Renal cortex interstitium (tissue), 15 donors: ENCODE measurements at places on chromosomes 3 and 15.

DNA sequence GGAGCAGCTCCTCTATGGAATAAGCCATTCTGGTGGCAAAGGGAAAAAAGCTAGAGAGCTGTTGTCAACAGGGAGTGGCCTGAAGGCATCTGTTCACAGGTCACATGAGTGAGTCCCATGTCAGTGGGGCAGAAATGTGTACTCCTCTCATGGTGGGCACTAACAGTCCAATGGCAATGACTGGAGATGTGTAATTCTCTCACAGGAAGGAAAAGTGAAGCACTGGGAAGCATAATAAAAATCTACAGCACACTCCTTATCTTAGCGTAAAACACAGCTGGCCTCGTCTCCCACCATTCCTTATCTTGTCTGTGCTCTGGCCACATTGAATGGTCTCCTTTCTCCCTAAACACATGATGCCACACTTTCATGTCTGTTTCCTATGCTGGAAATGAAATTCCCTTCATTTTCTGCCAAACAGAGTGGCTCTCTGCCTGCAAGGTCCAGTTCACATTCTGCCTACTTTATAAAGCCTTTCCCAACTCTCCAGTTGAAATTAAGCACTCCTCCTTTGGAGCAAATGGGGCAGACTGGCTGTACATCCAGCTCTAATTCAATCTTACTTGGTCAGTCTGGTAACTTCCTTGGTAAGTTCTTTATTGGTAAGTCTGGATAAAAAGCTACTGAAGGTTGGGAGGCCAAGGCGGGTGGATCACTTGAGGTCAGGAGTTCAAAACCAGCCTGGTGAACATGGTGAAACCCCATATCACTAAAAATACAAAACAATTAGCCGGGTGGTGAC is 139.8 kb downstream of the RPL22L1 start:
- no peak for DNase-seq

DNA sequence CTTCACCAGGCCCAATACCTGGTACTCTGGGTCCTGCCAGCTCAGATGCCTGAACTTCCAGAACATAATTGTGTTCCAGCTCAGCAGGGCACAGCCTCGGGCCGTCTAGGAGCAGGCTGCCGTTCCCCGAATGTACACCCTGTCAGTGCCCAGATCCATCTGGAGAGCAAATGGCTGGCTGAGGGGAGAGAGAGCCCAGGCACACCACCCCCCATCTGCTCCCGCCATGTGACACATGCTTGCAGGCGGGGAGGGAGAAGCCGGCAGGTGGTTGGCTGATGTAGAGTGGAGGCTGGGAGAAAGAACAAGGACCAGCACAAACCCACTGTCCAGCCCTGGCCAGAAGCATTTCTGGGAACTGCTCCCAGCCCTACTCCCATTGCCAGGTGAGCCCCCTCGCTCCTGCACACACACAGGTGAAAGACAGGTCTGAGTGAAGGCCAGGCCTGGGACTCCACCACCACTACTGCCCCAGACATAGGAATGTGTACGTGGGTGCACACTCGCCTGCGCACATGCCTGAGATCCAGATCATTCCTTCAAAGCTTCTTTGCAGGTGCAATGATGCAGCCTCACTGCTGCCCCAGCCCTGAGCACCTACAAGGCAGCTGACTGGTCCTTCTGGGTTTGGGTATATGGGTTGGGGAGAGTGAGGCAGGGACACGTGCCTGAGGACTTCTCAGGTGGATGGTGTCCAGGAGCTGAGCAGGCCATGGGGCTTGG is 53.5 kb downstream of the SEMA5B start:
- DNase-seq = no peak

GRCh38 chr3:131236421-131236820 is 145.2 kb upstream of the NUDT16 start:
- no peak for DNase-seq

GRCh38 chr15:37733628-37734027 is 200.8 kb upstream of the TMCO5A start:
- no peak for DNase-seq

DNA sequence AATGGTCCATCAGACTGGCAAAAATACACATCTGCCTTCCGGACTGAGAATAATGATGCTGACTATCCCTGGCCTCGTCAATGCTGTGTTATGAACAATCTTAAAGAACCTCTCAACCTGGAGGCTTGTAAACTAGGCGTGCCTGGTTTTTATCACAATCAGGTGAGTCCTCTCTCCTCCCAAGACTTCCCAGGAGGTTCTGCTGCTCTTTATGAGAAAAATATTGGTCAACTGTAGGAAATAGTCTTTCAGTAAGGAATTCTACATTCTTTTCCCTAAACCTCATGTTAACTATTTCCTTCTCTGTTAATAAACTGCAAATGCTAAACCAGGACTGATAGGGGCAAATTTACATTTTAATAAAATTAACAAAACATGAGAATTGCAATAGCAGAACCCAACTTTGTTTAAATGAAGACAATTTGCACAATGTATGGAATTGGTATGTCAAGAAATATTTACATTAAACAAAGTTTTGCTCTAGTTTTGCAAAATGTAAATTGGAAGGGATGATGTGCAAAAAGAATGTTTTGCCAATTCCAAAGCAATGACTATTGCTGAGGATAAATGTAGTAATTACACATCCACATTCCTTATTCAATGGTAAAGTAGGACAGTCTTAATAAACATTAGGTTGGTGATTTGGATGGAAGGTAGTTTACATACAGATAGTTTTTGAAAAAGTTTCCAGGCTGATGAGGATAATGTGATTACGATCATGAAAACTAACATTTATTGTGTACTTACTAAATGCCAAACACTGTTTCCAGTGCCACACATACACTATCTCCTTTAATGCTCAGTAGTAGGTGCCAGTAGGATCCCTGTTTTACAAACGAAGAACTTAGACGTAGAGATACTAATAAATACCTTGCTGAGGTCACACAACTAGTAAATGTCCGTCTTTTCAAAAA is 21.1 kb downstream of the UPK1B start:
- DNase-seq = no peak

DNA sequence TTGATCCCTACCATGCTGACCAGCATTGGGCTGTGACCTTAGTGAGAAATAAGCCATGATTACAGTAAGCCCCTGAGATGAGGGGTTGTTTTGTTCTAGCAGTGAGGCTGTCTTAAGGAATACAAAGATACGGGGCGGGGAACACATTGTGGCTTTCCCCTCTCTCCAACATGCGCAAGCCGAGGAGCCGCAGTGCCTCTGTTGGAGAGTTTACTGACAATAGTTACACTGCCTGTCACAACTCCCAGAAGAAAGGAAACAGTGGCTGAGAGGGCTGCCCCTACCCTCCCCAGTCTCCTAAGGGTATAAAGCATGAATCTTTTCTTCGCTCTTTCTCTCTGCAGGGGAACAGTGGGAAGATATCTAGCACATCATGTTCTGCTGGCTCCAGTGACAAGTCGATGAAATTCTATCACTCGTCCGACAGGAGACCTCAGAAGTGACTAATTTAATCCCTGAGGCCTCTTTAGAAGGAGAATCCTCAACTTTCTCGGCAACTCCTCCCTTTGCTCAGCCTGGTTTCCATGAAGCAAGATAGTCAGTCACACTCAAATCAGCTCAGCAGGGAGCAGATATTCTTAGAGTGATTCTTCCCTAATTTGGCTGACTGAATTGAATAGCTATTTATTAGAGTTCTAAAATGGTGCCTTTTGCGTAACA is 409.0 kb upstream of the PROK2 start:
- DNase-seq = no peak

DNA sequence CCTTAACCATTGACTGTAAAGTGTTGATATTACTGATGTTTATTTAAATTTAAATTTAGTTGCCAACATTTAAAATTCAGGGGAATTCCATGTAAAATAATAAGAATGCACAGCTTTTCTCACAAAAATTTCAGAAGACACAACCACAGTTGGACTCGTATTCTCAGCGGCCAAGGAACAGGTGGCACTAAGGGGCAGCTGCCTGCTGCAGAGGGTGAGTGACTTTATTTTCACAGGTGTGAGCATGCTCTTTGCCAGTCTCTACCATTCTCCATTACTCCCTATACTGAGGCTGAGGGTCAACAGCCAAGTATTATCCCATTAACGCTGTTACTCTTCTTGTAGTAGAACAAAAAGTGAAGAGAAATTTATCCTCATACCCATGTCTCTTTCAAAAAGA is 92.1 kb upstream of the GADL1 start:
- DNase-seq = no peak

DNA sequence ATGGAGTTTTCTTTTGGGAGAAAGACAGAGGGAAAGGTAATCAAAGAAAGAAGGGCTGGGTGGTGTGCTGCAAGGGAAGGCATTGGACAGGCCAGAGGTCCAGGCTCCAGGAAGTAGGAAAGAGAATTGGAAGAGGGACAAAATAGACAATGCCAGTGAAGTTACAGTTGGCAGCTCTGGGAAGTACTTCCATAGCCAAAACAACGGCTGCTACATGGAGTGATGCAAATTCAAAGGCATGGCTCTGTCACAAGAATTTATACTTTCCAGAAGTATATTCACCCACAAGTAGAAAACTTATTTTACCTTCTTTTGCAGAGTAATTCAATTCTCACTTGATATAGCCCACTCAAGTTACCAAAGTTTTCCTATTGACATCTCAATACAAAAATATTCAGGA is 191.5 kb downstream of the TNIK start:
- no peak for DNase-seq

- DNase-seq = no peak
Observed at GRCh38 chr3:66922058-66922457, 76.0 kb upstream of the KBTBD8 start.

GRCh38 chr15:78242128-78242527 is 7.8 kb upstream of the ACSBG1 start:
- DNase-seq = no peak

DNA sequence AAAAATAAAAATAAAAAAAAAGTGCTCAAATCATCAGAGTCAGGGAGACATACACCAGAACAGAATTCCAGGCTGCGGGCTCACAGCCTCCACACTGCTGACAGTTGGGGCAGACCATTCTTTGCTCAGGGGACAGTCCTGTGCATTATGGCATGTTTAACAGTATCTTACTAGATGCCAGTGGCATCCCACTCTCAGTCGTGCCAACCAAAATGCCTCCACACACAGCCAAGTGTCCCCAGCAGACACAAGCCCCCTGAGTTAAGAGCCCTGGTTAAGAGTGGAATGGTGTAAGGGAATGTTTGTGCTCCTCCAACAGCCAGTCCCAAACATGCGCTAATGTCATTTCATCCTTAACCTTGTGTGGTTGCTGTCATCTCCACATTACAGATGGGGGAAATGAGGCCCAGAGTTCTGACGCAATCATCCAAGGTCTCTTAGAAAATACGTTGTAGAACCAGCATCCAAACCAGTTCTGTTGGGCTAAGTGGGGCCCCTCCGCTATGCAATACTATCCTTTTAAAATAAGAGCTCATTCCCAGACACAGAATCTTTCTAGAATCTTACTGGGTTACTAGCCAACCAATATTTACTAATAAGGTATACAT is 26.0 kb downstream of the CFAP92 start:
- no peak for DNase-seq

DNA sequence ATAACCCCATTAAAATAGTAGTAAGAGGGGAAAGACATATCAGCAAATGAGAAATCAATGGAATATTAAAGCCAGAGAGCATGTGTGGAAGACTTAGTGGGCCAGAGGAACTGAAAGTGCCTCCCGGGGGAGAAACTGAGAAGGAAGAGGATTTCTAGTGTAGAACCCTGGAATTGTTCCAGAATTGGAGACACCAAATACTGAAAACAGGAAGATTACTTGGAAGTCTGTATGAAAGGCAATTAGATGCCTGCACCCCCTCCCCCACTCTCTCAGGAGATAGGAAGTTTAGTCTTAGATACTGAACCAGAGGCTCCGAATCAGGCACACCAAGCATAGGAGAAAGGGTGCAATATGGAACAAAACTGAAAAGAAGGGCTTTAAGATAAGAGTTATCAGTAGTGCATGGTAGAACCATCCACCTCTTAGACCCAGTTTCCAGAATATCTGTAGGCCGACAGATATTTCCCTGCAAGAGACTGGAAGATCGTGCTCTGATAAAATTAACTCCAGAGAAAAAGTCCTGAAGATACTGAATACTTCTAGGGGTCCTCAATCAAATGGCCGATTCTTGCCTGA is 32.4 kb downstream of the KLHL18 start:
- DNase-seq = no peak

DNA sequence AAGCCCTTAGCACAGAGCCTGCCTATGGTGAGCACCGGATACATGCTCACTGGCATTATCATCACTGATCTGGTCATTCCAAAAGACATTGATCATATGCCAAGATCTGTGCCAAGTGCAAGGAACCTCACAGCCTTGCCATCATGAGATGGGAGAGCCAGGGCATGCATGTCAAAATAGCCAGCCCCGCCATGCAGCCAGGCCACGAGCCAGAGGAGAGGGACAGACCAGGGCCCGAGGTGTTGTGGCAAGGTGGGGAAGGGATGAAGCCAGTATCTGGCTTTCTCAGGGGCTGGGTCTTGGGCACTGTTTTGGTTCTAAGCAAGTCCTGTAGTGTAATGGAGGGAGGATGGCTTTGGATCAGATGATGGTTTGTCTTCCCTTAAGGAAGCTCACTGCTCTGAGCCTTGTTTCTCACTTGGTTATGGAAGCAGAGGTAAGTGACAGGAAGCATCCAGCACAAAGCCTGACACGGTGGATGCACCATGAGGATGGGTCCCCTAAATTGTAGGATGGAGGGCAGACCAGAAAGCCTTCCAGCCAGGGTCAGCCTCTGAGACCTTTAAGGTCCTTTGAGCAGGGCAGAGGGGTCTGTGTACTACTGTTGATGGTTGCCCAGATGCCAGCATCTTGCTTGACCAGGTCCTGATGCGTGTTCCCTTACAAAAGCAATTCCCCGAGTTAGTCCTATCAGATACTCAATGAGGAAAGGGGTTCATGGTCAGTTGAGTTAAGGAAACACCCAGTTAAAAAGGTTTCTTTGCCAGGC is 247.7 kb upstream of the TLE3 start:
- DNase-seq = no peak

DNA sequence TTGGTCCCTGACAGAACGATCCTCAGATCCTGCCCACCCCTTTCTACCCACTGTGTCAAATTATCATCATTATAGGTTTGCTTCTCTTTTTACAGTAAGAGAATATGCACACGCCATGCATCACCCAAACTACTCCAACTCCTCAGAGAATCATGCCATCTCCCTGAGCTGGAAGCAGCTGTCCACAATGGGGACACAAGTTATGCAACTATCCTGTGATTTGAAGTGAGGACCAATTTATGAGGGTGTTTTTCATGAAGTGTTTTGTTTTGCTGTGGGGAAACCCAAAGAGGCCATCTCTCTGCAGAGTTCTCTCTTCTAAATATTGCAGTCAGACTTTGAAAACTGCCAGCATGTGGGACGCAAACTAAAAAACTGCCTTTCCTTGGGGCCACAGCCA is 35.8 kb upstream of the TNFSF10 start:
- DNase-seq = no peak

DNA sequence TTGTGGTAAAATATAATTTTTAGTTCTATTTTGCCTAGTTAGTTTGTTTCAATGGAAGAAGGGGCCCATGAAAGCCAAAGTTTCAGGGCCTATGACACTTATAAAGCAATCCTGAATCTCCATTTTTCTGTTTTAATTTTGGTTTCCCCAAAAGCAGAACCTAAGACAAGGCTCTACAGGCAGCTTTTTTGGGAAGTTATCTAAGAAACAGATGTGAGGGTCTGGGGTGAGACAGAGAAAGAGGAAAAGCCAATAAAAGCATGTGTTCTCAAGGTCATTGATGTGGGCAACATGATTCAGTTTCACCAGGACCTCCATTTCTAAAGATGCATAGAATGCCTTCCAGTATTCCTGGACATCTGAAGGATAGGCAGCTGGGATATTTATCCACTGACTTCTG is 598.5 kb downstream of the PDCD6IP start:
- no peak for DNase-seq
